ENCODE measurements at places on chromosomes 2 and 18.

- DNase-seq: no peak
Observed at GRCh38 chr2:201664334-201664733, 21.0 kb upstream of the TMEM237 start.

- no peak for DNase-seq
Observed at GRCh38 chr2:219626540-219626939, 890 bp upstream of the SLC4A3 start.

DNA sequence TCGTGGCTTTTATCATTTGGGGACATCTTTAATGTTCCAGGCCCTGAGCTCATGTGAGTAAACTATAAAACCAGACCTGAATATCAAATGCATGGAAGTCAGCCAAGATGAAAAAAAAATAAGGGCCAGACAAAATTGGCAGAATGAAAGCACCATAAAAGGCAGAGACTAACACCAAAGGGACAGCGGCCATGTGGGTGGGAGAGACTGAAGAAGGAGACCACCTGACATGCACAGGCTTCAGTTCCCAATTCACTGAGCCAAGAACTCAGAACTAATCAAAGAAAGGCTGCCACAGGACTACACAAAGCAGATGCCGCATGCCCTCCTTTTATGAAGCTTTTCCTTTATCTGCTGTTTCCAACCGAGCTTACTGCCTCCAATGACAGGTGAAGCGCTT lies 267.1 kb downstream of the RAD51AP2 start:
- DNase-seq: no peak

- no peak for DNase-seq
Observed at GRCh38 chr2:10820978-10821695, 8.6 kb upstream of the PDIA6 start.

DNA sequence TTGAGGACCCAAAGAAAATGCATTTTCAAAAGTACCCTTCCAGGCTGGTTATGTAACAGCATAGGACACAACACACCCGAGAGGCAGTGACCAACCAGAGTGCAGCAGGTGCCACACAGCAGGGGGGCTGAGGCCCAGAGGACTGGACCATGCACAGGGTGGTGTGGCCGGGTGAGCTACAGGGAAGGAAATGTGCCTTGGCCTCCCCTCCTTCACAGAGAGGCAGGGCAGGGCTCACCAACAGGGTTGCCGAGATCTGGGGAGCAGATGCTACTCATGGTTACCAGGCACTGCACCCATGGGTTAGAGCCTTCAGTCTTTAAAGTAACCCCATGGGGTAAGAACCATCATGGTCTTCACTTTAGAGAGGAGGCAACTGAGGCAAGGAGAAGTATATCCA lies 158.4 kb downstream of the MSH2 start:
- DNase-seq: no peak

DNA sequence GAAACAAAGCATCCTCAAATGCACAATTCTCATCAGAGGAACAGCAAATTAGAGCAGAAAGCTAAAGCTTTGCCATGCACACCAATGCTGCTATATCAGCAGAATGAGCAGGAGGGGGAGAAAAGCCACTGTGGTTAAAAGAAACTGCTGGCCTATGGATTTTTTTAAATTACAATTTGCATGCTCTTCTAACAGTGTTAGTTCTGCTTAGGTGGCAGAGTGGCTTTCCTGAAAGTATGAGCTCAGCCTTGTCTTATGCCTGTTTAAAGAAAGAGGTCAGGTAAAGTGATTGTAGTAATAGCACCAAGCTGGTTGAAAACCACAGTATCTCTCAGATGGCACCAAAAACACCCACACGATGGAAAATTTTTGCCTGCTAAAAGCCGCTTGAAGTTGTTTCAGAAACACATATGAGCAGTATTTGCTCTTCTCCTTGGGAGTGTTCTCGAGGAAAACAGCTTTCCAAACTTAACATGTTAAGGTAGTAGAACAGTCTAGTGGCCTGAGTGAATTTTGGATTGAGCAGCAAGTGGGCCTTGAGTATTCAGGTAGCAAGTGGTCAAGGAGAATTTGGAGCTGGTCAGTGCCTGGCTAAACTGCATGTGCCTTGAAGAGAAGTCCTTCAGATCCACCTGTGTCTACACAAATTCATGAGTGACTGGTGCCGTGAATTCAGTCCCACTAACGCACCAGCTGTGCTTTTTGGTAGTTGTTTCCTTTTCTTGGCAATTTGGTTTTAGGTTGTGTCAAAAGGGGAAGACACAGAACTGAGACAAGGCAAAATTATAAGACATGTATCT lies 19.6 kb upstream of the NDUFV2 start:
- no peak for DNase-seq

DNA sequence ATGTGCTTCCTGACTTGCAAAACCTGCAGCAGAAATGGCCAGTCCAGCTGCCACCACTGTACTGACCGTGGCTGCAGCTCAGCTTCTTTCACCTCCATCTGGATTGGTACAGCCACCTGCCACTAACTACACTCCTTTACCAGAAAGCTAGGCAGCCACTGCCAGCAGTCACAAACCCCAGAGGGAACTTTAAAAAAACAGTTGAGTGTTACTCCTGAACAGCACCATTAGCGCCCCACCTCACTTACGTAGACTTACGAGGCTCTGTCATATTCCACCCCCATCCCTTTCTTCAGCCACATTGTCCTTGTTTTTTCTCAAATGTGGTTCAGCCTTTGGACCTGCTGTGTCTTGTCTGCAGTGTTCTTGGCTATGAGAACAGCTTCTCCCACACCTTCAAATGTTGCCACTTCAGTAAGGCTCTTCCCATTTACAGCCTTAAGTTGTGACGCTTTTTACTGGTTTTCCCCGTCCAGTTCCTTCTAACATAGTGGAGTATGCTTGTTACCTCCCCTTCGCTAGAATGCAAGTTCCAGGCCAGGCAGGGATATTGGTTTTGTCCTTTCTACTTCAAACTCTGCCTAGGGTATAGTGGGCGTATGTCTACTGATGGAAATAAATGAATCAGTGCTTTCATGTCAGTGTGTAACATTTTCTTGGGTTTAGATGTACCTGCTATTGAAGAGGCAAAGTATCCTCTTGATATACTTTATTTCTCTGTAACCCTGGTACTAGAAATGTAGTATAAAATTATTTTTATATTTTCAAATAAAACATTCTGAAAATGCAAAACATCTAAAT lies 17.0 kb downstream of the HNRNPA3 start:
- no peak for DNase-seq

GRCh38 chr18:10442551-10442971 lies 11.9 kb upstream of the APCDD1 start:
- no peak for DNase-seq

DNA sequence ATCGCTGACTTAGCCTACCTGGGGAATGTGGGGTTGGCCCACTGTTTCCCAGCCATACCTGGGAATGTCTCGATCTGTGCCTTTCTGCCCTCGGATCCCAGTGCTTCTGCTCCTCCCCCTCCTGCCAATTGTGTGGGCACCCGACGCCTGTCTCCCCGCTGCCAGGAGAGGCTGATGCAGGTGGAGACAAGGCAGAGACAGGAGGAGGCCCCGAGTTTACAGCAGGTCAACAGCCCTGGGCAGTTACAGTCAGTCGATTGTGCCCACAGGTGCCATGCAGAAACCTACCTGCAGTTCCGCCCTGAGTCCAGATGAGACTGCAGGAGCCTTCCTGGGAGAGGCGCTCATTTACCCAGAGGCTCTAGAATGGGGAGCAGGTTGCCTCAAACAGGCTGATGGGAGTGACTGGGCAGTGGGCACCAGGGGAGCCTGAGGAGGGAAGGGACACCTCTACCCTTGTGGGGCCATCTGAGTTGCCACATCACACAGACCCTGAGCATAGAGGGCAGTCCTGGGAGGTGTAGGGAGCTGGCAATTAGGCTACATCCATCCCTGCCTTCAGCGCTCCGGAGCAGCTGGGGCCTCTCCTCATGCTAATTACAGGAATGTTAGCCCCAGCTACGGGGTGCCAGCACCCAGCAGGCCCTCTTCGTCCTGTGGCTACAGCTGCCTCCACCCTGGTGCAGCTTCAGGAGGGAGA lies 300.1 kb downstream of the NDUFA10 start:
- no peak for DNase-seq

Data from memory B cell (primary cell).